ENCODE measurements at places on chromosomes 7 and 10.

- DNase-seq = no peak
These were observed 158.1 kb downstream of the LRRC4 start for GRCh38 chr7:127873151-127873550.

DNA sequence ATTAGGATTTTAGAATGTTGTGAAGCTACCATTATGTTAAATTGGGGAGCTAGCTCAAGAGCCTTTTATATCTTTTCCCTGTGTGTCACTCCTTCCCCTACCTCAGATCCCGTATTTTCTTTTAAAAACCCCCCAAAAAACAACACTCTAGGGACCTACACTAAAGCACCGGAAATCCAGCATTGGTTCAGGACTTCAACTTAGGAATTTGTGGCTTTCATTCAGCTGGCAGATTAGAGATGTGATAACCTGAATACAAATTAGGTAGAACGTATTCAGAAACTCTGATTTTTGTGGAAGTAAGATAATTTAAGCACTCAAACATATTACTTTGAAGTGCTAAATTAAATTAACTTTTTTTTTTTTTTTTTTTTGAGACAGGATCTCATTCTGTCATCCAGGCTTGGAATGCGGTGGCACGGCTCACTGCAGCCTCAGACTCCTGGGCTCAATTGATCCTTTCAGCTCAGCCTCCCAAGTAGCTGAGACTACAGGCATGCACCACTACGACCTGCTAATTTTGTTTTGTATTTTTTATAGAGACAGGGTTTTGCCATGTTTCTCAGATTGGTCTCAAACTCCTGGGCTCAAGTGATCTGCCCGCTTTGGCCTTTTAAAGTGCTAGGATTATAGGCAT is 6.8 kb downstream of the TBC1D12 start:
- DNase-seq = no peak

DNA sequence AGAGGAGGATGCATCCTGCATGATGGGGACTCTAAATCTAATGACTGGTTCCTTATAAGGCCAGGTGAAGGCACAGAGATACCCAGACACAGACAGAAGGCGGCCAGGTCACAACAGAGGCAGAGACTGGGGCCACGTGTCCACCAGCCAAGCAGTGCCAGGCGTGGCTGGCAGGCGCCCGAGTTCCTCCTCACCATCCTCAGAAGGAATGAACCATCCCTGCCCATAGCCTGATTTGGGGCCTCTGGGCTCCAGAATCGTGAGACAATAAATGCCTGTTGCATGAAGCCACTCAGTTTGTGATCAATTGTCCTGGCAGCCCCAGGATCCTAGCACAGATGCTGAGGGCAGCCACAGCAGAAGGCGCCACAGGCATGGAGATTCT is 69.0 kb upstream of the TNRC18 start:
- DNase-seq = no peak

GRCh38 chr7:106499897-106500296 is 161.1 kb downstream of the CCDC71L start:
- DNase-seq = no peak

- no peak for DNase-seq
These were observed 2.2 kb upstream of the UFSP1 start for GRCh38 chr7:100891568-100892247.

- no peak for DNase-seq
These were observed 28.9 kb upstream of the TRIM8 start for GRCh38 chr10:102615361-102615760.

- no peak for DNase-seq
These were observed 99.6 kb upstream of the LYZL1 start for GRCh38 chr10:29189256-29189655.

All from T-helper 17 cell (primary cell).